Psoas muscle (tissue), 8 donors: ENCODE measurements at places on chromosomes 6 and 20. TPM values are rescaled to one million over a fixed set of nuclear protein-coding genes. Genes with fewer than 3 reads are reported as not detected.

Gene SLC24A3
- 10.7 TPM for total RNA-seq

Gene C20orf144
- not detected for total RNA-seq

Gene PHACTR3
- 0.20 TPM for total RNA-seq

Gene SIM1
- 14.4 TPM for total RNA-seq

Gene SULF2
- 23.3 TPM for total RNA-seq

Gene YTHDF1
- total RNA-seq: 36.0 TPM

Gene SIRPD
- total RNA-seq: not detected

Gene BNIP5
- not detected for total RNA-seq

Gene DDX43
- total RNA-seq: 0.27 TPM

Gene MATN4
- total RNA-seq: not detected

Gene GLP1R
- total RNA-seq: not detected

Gene BPIFB2
- not detected for total RNA-seq

Gene MOG
- total RNA-seq: not detected

Gene LY6G6F
- not detected for total RNA-seq

Gene SPTLC3
- 1.2 TPM for total RNA-seq

Gene C6orf58
- total RNA-seq: not detected

Gene DLL1
- total RNA-seq: 2.9 TPM

Gene CGA
- total RNA-seq: 0.52 TPM

Gene MCUR1
- total RNA-seq: 21.8 TPM

Gene HNF4A
- total RNA-seq: not detected

Gene TINAG
- total RNA-seq: not detected

Gene MYH7B
- total RNA-seq: 101 TPM

Gene ME1
- total RNA-seq: 37.0 TPM

Gene TMEM217
- total RNA-seq: 0.97 TPM

Gene IPCEF1
- 0.24 TPM for total RNA-seq
